Body of pancreas (tissue), 4 donors: ENCODE measurements at places on chromosomes 13 and 19. TPM values are rescaled to one million over a fixed set of nuclear protein-coding genes. Genes with fewer than 3 reads are reported as not detected.

Gene SIGLECL1
- not detected for total RNA-seq

Gene C19orf67
- total RNA-seq = not detected

Gene FBXL12
- total RNA-seq = 16.1 TPM

Gene FUZ
- total RNA-seq = 24.1 TPM

- no peak overlapping the region for H3K27ac ChIP-seq
- H3K27me3 ChIP-seq = no peaks in the 10 kb centered on the region
- no peaks in the 10 kb centered on the region for H3K36me3 ChIP-seq
These were observed 221.9 kb upstream of the PCDH17 start for GRCh38 chr13:57409656-57410055.

GRCh38 chr19:40941481-40942219 lies 49.4 kb upstream of the CYP2B6 start:
- no peaks in the 10 kb centered on the region for H3K36me3 ChIP-seq
- no peak overlapping the region for H3K27ac ChIP-seq
- no peak for DNase-seq

- no peaks in the 10 kb centered on the region for H3K27me3 ChIP-seq
- no peak for DNase-seq
- H3K4me3 ChIP-seq = no peak overlapping the region
- no peaks in the 10 kb centered on the region for H3K4me1 ChIP-seq
These were observed 44.1 kb upstream of the ZNF536 start for GRCh38 chr19:30328096-30328495.

DNA sequence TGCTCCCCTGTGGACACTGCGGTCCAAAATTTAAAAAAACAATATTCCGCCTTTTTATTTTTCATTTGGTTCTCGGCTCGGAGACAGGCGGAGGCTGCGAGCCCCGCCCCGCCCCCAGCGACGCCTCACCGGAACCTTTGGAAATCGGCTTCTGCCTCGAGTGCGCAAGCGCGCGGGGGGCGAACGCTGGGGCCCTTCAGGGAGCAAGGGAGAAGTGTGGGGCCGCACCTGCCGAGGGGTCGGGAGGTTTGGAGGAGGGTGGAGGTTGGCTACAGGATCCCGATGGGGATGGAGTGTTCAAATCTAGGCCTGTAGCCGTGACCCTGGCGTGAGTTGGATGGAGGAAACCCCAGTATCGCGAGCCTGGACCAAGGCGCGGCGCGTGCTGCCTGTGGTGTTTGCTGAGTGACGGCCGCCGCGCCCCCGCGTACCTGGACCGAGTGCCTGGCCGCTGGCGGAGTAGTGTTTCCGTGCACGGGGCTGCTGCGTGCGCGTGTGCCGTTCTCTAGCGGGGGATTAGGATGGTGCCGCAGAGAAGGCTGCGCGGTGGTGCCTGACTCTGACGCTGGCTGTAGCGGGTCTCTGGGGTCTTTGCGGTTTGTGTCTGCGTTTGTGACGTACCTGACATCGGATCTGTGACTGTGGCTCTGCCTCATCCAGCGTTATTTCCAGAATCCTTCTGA lies 565 bp upstream of the ZFP30 start:
- H3K4me1 ChIP-seq = peaks cover 12% of the 10 kb centered on the region
- peak overlapping the region; percentile 87 for H3K4me3 ChIP-seq
- DNase-seq = peak; percentile 86
- H3K27me3 ChIP-seq = no peaks in the 10 kb centered on the region
- peak overlapping the region; percentile 90 for H3K27ac ChIP-seq
